ENCODE measurements at places on chromosomes 2 and 18.

DNA sequence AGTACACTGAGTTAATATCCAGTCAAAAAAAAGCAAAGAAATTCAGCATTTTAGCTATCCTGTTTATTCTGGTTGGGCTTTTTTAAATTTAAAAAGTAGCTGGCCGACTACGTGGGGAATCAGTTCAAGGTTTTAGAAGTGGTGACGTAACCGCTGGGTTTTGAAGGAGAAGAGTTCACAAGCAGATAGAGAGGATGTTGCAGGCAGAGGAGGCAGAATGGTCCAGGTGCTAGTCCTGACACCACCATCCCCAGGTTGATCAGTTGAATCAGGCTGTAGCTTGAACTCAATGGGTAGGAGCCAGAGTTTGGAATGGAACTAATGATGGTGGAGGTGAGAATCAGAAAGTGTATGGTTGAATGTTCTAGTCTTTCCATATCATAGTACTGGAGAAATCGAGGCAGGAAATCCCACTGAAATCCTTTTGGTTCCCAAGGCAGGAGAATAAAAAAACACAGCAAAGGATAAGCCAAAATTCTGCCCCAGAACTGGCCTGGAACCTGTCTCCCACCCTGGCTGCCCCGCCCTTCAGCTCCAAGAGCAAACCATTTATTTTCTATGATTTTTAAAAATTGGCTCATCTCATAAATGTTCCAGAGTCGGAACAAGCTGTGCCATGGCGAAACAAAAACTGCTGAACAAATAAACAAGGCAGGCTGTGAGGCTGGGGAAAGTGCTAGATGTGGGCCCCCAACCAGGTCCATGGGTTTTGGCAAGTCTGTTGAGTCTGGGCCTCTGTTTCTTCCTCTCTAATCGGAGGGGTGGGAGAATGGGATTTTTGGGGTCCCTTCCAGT is 44.0 kb downstream of the SLC4A1AP start:
- no peak for DNase-seq

DNA sequence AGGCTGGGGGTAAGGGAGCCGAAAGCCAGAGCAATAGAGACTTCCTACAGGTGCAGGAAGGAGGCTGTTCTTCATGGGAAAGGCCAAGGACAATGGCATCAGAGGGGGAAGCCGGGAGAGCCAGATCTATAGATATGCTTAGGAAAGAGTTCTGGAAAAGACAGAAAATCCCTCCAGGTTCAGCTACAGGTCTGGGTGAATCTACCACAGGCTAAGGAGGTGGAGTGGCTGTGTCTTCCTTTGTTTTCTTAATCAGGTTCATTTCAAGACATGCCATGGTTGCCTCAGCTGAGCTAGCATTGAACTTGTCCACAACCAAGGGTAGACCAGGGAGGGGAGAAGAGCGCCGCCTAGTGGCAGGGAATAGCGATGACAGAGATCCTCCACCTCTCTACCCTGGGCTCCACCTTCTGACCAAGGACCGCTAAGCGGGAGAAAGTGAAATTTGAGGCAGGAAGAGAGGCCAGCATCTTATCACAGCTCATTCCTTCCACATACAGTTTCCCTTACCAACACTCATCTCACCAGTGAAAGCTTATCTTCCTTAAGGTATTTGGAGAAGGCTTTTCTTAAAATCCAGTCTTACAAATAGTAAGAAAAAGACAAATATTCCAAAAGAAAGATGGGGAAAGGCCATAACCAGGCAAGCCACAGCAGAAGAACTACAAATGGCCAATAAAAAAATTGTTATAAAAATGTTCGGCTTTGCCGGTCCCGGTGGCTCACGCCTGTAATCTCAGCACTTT is 74.2 kb downstream of the VIT start:
- DNase-seq: peak; percentile 63

DNA sequence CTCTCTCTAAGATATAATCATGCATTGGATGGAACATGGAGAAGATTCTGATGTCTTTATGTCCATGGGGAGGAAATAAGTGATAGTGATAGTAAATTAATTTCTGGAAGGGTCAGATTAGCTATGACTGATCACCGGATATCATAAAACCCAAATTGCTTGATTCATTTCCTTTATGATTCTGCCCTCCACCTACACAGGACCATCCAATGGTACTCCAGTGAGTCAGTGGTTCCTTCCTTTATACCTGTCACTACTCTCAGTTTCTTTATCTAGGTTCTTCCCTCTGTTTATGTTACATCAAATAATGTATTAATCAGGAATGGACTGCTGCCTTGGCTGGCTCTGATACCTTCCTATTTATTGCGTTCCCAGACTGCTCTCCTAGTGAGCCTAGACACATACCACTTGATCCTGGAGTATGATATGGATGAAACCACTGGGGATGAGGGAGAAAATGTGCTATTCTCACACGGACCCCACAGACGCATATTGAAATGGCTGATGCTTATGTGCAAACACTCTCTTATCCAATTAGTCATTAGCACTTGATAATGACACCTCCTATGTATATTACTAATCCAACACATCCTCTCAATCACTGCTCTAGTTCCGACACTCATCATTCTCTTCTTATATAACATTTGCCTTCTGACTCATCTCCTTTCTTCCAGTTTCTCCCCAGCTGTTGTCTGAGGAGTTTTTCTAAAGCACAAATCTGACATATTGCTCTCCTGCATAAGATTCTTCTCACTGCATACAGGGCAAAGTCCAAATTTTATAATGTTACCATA is 315.6 kb downstream of the INSIG2 start:
- peak; percentile 10 for DNase-seq

- DNase-seq: no peak
Measured at GRCh38 chr18:31246460-31246859, 71.5 kb upstream of the DSG1 start.

GRCh38 chr2:99880148-99880963 is 262.0 kb downstream of the AFF3 start:
- DNase-seq: no peak

GRCh38 chr2:152284398-152284797 is 50.6 kb upstream of the FMNL2 start:
- DNase-seq: peak; percentile 0

GRCh38 chr2:62248226-62248625 is 52.3 kb downstream of the B3GNT2 start:
- DNase-seq: no peak

DNA sequence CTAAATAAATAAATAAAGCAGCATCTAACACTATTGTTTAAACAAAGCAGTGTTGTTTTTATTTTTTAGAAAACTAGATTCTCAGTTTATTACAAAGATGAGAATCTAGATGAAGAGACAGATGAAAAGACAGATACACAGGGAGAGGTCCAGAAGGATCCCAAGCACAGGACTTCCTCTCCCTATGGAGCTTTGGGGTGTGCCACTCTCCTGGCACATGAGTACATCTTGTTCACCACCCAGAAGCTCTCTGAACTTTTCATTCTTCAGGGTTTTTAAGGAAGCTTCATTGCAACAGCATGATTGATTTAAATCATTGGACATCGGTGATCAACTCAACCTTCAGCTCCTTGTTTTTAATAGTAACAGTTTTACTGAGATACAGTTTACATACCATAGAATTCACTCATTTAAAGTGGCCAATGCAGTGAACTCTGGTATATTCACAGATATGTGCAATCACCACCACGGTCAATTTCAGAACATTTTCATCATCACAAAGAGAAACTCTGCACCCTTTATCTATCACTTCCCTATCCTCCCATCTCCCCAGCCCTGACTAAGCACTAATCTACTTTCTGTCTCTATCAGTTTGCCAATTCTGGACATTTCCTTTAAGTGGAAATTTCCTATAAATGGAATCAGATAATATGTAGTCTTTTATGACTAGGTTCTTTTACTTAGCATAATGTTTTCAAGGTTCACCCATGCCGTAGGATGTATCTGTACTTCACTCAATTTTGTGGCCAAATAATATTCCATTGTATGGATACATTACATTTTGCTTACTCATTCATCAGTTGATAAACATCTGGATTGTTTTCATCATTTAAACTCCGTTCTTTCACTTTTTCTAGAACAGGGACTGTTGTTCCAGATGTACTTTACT is 62.3 kb upstream of the ZFP36L2 start:
- DNase-seq: no peak

- no peak for DNase-seq
Measured at GRCh38 chr18:10523544-10523943, 2.3 kb upstream of the NAPG start.

- no peak for DNase-seq
Measured at GRCh38 chr2:9709539-9710285, 78.9 kb upstream of the YWHAQ start.

- no peak for DNase-seq
Measured at GRCh38 chr2:209114588-209115240, 309.1 kb upstream of the MAP2 start.

GRCh38 chr18:48296581-48296980 is 112.6 kb downstream of the ZBTB7C start:
- peak; percentile 55 for DNase-seq

DNA sequence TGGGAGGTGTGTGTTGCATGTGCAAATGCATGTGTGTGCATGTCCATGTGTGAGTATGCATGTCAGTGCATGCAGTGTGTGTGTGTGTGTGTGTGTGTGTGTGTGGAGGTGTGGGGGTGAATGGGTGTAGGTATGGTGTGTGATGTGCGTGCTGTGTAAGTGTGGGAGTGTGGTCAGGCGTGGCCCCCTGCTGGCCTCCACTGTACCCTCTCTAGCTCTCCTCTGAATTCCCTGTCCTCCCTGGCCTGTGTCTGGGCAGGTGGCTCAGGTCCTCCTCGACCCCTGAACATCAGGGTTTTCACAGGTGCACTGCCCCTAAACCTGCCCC is 230.2 kb downstream of the CELF4 start:
- peak; percentile 47 for DNase-seq

- no peak for DNase-seq
Measured at GRCh38 chr2:237509905-237510304, 22.9 kb downstream of the MLPH start.

DNA sequence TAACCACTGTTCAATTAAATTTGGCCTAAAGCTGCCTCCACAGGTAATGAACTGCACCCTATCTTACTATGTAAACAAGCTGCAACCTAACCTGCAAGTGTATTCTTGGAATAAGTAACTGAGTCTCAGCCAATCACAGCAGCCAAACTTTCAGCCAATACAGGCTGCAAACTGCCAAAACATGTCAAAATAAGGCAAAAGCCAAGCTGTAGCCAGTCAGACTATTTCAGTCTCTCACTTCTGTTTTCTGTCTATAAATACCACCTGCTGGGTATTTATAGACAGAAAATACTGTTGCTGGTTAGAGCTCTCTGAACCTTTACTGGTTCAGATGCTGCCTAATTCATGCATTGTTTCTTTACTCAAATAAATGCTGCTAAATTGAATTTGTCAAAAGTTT is 14.3 kb downstream of the C2orf76 start:
- DNase-seq: peak; percentile 16

GRCh38 chr2:37349231-37349860 is 4.9 kb downstream of the QPCT start:
- DNase-seq: peak; percentile 96

- DNase-seq: no peak
Measured at GRCh38 chr2:100906679-100907078, 86.7 kb downstream of the NPAS2 start.

GRCh38 chr2:122105877-122106206 is 350.4 kb downstream of the TSN start:
- DNase-seq: no peak

DNA sequence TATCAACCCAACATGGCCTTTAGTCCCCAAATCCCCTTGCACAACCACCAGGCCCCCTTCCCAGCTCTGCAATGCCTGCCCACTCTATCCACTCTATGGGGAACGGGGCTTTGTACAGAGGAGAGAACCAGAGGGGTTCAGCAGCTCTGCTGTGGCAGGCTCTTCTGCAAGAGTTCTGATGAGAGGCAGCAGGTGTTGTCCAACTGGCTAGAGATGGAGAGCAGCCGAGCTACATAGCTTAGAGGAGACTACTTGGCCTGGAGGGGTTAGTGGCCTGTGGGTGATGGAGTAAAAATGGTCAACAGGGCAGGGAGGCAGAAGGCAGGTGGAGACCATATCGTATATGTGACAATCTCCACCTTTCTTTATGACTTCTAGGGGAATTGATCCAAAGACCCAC is 103.0 kb downstream of the QPCT start:
- DNase-seq: no peak

GRCh38 chr2:157056200-157056676 is 201.3 kb upstream of the GALNT5 start:
- peak; percentile 66 for DNase-seq

- DNase-seq: no peak
Measured at GRCh38 chr2:144607099-144607498, 87.2 kb upstream of the ZEB2 start.

DNA sequence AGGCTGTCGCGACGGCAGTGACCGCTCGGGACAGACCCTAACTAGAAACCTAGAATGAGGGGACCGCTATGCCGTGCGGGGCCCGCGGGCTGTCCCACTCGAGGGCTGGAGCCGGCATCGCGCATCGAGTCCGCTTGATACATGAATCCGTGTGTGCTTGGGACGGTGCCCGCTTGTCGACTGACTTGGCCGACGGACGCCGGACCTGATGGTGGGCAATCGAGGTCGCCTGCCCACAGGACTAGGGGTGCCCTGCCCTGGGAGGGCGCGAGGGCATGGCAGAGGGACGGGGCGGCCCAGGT is 749 bp upstream of the PTMA start:
- DNase-seq: no peak

GRCh38 chr2:143937723-143938350 is 582.1 kb downstream of the ZEB2 start:
- no peak for DNase-seq

DNA sequence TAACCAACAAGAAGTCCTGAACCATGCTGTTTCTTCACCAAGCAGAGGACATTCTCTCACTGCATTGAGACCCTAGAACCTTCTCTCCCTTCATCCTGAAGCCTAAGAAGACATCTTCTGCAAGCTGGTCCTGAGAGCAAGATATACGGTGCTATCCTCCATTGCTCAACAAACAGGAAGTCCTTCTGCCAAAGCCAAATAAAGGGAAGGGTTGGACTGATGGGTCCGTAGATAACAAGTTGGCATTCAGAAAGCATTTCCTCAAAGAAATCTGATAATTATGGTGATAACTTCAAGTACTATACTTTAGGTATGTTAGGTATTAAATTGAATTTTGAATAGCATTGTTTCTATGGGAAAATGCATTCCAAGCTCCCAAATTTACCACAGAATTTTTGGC is 23.3 kb downstream of the GRB14 start:
- peak; percentile 13 for DNase-seq

GRCh38 chr18:57434536-57435494 is at the start of gene ONECUT2:
TSS of gene ONECUT2 (plus strand) at chr18:57435374. CDS start at chr18:57435717, 343 bp downstream.
- DNase-seq: peak; percentile 99

DNA sequence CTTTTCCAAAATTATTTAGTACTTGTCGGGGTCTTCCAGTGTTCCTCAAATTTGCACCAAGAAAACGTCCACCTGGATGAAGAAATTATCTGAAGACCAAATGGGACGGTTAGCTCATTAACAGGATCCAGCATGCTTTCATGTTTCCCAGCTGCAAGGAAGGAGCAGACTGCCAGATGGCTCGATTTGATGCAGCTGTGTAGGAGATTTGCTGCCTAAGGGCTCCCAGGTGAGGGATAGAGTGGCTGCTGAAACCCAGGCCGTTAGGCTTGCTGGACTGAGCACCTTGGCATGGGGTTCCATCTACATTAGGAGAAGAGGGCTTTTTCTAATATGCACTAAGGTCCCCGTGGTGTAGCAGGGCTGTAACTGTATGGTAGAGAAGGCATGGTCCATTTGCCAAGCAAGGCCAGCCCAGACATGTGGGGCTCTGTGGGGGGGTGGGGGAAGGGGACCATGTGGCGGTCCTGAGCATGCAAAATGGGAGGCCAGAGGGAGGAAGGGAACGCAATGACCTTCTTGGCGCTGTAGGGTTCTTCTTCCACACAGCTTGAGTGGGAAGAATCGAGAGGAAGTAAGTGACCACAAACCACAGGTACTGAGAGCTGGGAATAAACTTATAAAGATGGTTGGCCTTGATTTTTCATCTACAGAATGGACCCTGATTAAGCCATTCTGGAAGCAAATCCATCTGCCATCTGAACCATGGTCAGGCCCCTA is 144.0 kb downstream of the TMEM163 start:
- no peak for DNase-seq
